ENCODE measurements at places on chromosomes 12 and 14. TPM values are rescaled to one million over a fixed set of nuclear protein-coding genes. Genes with fewer than 3 reads are reported as not detected.

The AICDA gene
- not detected for total RNA-seq

The SAMD15 gene
- 1.0 TPM for total RNA-seq

The GOLT1B gene
- 38.8 TPM for total RNA-seq

The TESPA1 gene
- total RNA-seq, result not detected

The FGF23 gene
- total RNA-seq, result not detected

The DPPA3 gene
- not detected for total RNA-seq

The RNASE7 gene
- total RNA-seq, result not detected

The FOXN4 gene
- not detected for total RNA-seq

The ANKLE2 gene
- total RNA-seq, result 40.2 TPM

The APAF1 gene
- 16.5 TPM for total RNA-seq

The FSCB gene
- not detected for total RNA-seq

The NRIP2 gene
- total RNA-seq, result not detected

The RGS6 gene
- total RNA-seq, result not detected

The CCDC60 gene
- total RNA-seq, result not detected

The ZFYVE21 gene
- 45.6 TPM for total RNA-seq

The TMEM233 gene
- total RNA-seq, result not detected

The GPR137C gene
- 0.59 TPM for total RNA-seq

The SERPINA9 gene
- total RNA-seq, result not detected

The HOXC13 gene
- total RNA-seq, result under 0.01 TPM

The DACT1 gene
- 1.2 TPM for total RNA-seq

The HHIPL1 gene
- total RNA-seq, result 1.8 TPM

The PSMC6 gene
- total RNA-seq, result 116 TPM

The FBXO33 gene
- total RNA-seq, result 13.8 TPM

The DNAH10 gene
- total RNA-seq, result under 0.01 TPM

The PRH2 gene
- 0.30 TPM for total RNA-seq

The PMEL gene
- total RNA-seq, result 0.89 TPM
